ENCODE measurements at places on chromosomes 4 and X.

- DNase-seq = no peak
These were observed 3.8 kb upstream of the DCAF4L1 start for GRCh38 chr4:41977709-41978108.

GRCh38 chrX:153714256-153714655, 9.9 kb downstream of the BCAP31 start:
- no peak for DNase-seq

DNA sequence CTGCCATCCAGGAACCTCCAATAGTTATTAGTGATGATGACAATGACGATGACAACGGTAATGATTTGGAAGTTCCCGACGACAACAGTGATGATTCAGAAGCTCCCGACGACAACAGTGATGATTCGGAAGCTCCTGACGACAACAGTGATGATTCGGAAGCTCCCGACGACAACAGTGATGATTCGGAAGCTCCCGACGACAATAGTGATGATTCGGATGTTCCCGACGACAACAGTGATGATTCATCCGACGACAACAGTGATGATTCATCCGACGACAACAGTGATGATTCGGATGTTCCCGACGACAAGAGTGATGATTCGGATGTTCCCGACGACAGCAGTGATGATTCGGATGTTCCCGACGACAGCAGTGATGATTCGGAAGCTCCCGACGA, 14.7 kb downstream of the CXCR3 start:
- DNase-seq = no peak

GRCh38 chrX:133325422-133325821, 89.9 kb downstream of the GPC4 start:
- no peak for DNase-seq

GRCh38 chr4:40626183-40626990, 3.3 kb downstream of the RBM47 start:
- no peak for DNase-seq

DNA sequence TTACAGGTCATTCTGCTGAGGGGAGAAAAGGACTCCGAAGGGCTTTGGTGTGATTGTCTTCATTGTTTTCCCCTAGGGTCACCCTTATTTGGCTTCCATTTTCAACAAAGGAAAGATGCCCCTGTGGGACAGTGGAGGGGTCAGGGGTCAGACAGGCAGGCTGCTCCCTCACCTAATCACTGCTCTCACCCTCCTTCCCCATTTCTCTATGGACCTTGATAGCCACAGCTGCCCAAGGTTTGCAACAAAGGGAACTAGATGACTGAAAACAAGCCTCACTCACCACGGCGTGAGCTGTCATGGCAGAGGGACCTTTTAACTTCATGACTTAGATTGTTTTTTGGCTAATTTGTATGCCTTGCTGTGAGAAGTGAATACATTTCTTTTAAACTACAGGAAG, 40.7 kb downstream of the C4orf51 start:
- DNase-seq = no peak

- DNase-seq = no peak
These were observed 573.6 kb downstream of the PPP4R3C start for GRCh38 chrX:26889574-26889973.

GRCh38 chr4:118249890-118250289, 102.9 kb downstream of the PRSS12 start:
- DNase-seq = no peak

DNA sequence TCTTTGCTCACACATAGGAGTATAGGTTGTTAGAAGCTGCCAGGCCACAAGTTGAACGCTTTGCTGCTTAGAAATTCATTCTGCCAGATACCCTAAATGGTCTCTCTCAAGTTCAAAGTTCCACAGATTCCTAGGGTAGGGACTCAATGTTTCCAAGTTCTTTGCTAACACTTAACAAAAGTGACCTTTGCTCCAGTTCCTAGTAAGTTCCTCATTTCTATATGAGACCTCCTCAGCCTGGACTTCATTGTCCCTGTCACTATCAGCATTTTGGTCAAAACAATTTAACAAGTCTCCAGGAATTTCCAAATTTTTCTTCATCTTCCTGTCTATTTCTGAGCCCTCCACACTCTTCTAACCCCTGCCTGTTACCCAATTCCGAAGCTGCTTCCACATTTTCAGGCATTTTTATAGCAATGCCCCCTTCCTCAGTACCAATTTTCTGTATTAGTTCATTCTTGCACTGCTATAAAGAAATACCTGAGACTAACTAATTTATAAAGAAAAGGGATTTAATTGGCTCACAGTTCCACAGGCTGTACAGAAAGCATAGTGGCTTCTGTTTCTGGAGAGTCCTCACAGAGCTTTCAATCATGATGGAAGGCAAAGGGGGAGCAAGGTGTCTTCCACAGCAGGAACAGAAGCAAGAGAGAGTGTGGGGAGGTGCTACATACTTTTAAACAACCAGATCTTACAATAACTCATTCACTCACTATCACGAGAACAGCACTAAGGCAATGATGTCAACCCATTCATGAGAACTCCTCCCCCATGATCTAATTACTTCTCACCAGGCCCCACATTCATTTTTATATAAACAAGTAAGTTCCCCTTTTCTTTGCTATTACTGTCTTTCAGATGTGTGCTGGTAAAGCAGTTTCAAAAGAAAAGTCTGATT, 11.5 kb upstream of the TLR1 start:
- DNase-seq = no peak

DNA sequence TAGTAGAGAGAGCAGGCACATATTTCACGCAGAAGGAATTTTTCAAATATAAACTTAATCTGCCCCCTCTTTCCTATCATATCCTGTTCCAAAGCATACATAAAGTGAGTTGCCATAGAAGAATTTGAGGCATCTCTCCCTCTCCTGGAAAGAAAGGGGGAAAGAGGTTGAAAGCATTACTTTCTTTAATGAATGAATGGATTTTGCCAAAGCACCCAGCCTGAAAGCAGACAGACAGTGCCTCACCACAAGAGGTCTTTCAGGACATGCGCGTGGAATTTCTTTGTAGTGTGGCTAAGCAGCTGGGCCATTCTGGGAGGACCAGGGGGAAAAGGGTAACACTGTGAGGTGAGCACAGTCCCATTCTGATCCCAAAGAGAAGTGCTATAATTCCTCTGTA, 651.4 kb downstream of the IQCM start:
- DNase-seq = no peak

DNA sequence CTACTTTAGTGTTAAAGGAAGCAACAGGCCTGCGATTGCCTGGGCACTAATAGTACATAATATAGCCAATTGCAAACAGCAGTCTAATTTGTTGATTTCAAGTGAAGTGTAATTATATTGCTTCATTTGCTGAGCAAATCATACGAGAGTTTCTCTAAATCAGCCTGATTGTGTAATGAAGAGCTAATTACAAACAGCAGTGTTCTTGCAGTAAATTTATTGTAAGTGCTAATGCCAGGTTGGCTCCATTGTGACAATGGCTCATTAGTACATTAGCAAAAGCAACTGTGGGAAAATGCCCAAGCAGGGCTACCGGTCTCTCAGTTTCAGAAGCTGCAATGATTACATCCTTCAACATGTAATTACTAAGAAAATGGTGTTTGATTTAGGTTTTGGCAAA, 591.5 kb downstream of the GALNTL6 start:
- peak; percentile 97 for DNase-seq

Data from NCI-H1436 (cell line).